ENCODE measurements at places on chromosomes 4 and X.

DNA sequence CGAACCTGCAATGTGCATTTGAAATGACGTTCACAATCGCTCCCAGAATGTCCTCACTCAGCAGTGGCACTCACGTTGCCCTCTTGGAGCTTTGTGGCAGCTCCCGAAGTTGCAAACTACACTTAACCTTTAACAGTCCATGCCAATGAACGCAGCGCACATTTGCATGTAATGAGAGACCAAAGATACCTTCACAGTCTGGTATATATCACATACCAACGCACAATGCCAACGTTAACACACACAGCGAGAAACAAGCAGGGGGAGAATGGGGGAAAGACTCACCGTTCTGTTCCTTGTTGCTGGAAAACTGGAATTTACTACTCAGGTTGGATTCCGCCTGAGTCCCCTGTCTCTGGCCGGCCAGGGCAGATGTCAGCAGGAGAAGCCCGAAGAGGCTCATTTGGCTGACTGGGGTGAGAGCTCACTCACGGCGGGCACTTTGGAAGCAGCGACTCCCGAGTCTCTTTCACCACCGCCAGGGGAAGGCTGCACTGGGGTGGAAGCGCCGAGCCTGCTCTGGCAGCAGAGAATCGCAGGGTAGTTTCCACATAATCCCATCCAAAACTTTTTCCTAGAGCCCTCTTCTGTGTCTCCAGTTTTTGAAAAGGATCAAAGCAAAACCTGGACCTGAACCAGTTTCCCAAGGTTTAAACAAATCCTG is 966 bp downstream of the PDGFC start:
- DNase-seq = no peak

- DNase-seq = no peak
Measured at GRCh38 chrX:134932528-134933217, 58.1 kb upstream of the SMIM10 start.

DNA sequence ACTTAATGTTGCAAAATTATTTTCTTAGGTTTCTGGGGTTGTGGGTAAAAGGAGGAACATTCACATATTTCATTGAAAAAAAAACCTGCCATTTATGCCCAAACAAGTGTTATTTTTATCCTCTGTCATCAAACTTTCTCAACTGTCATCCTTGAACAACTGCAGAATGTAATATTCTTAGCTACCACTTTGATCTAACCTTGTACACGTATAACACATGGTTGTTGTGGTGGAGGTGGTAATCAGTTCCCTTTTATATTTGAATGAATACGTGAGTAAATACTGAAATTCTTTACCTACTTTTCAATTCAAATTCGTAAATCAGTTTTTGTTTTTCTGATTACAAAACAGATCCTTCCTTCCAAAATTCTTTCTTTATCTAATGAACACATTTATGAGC is 3.8 kb upstream of the AMMECR1 start:
- peak; percentile 7 for DNase-seq

- no peak for DNase-seq
Measured at GRCh38 chrX:143571521-143571920, 54.2 kb upstream of the SPANXN3 start.

- DNase-seq = no peak
Measured at GRCh38 chrX:102846544-102847236, 90.4 kb upstream of the RAB40AL start.

- peak; percentile 1 for DNase-seq
Measured at GRCh38 chr4:85084371-85085094, 118.0 kb upstream of the WDFY3 start.

GRCh38 chr4:2849267-2850152 is 5.9 kb downstream of the ADD1 start:
- DNase-seq = no peak

GRCh38 chr4:52713456-52713937 is 37.7 kb downstream of the ERVMER34-1 start:
- DNase-seq = no peak

GRCh38 chrX:79138658-79139241 is 5.7 kb upstream of the GPR174 start:
- DNase-seq = peak; percentile 13

- DNase-seq = no peak
Measured at GRCh38 chr4:138005486-138005885, 236.7 kb downstream of the SLC7A11 start.

GRCh38 chr4:28754376-28754775 is 1893.7 kb downstream of the STIM2 start:
- no peak for DNase-seq

GRCh38 chr4:118760092-118760491 is 74.9 kb downstream of the METTL14 start:
- DNase-seq = no peak

- DNase-seq = no peak
Measured at GRCh38 chrX:143988356-143988755, 104.5 kb downstream of the UBE2NL start.

DNA sequence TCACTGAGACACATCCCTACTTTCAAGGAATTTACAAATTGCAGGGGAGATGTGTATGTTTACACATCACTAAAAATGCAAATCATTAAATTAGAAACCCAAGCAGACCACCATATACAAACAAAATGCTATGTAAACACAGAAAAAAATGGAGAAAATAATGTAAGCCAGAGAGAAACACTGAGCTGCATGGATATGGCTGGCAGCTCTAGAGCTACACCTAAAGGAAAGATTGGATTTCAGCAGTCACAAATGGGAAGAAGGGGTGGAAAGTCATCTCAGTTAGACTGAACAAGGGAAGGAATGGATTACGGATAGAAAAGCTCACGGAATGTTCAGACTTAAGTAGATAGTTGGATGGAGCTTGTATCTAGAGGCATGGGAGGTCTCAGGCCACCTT is 186.3 kb downstream of the MOSPD2 start:
- no peak for DNase-seq

DNA sequence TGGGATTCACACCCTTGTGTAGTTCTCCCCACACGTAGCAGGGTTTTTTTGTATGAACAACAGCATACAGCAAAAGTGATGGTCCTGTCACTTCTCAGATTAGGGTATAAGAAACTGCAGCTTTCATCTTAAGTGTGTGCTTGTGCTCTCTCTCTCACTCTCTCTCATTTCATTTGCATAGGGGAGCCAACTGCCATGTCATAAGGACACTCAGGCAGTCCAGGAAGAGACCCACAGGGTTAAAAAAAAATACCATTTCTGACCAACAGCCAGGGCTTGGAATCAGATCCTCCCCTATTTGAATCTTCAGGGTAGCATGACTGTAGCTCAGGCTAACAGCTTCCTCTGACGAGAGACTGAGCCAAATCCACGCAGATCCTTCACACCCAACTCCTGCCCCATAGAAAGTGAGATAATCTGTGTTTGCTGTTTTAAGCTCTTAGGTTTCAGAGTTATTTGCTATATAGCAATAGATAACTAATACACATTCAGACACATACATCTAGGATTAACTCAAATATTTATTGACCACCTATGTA is 331.2 kb downstream of the PAPSS1 start:
- no peak for DNase-seq

DNA sequence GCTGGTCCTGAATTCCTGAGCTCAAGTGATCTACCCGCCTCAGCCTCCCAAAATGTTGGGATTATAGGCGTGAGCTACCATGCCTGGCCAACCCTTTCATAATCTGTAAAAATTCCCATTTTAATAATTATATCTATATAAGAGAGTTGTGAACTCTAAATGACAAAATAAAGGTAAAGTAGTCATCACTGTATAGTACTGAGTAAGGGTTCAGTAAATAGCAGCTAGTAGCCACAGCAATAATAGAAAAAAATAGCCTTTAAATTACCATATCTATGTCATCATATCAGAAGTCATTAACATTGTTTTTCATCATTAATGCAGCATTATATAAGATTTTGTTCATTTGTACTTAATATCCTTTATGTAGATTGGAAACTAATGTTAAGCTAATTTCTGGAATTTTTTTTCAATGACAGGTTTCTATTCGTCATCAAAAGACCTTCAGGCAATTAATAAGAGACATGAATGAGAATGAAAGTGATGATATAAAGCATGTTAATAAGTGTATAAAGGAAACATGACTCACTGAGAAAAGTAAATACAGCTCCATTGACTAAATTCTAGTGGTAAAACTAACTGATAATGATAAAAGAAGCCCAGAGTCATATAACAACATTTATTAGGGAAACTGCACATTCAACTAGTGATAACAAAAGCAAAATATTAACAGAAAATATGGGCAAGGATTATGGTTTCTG is 85.9 kb upstream of the UGT8 start:
- DNase-seq = no peak

DNA sequence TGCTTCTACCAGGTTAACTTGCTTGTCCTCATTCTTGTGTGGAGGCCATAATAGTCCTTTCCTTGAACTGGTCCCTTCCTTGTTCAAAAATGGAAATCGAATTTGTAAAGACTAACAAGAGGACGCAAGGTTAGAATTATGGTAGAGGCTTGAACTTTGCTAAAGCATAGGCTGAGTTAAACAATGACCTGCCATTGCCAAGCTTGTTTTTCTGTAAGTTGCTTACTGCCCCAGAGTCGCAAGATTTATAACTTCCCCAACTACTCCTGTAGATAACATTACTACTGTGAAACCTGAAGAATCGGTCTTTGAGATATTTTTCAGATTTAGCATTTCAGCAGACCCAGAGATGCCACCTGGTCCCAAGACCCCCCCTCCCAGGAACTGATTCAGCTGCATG is 45.3 kb downstream of the RAB33B start:
- DNase-seq = no peak

DNA sequence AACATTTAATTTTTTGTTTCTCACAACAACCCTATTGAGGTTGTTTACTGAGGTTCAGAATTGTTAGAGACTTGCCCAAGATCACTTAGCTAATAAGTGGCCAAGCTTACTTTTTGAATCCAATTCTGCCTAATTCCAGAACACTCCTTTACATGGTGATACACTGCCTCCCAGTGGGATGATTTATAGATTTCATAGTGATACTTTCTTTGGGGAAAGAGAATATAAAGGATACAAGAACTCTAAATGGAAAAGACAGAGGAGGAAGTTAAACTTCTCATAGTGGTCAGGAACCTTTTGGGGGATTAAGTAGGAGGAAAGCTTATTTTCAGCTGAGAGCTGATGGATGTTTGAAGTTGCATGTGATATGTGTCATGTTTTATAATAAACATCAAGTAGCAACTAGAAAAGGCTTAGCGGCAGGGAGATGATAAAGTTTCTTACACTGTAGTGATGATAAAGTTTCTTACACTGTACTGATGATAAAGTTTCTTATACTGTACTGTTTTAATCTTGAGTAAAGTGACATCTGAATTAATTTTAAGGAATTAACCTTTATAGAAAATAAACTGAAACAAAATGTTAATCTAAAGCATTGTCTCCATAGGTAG is 15.3 kb downstream of the STAG2 start:
- DNase-seq = peak; percentile 17

DNA sequence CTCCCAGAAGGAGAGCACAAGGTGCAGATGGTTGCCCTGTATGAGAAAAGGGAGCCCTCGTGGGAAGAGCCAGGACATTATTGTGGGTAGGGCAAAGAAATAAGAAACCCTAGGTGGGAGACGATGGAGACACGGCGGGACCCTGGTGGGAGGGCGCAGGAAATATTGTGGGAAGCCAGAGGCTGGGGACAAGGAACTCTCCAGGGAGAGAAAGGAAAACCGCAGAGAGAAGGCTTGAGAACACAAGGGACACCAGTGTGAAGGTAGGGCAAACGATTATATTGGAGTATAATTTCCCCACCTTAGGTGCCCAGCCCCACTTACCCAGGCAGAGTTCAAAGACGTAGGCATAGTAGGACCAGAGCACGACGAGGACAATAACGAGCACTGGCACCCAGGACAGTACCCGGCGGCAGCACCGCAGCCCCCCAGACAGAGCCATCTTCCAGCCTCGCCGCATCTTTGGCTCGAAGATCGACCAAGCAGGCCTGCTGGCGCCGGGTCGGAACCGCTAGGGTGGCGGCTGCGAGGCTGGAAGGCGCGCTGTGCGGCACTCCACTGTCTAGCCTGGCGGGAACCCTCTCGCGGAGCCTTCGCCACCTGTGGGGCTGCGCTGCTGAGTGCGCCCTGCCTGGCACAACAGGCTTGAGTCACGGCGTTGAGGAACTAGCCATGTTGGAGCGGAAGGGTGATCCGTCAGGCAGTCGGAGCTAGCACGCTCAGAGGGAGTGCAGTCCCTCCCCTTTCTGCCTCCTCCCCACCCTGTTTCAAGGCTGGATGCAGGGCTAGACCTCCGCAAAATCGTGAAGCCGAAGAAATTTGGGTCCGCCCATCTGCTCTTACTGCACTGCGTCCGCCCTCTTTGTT is at the start of gene ZDHHC15:
Gene ZDHHC15, minus strand, starts transcription at position 473 of the 867 bp plus-strand sequence. Its CDS starts 13 bp downstream, at position 460.
- peak; percentile 30 for DNase-seq

GRCh38 chr4:85777908-85778631 is 303.1 kb downstream of the ARHGAP24 start:
- DNase-seq = no peak

- no peak for DNase-seq
Measured at GRCh38 chrX:119647089-119647488, 40.9 kb upstream of the NKRF start.

- no peak for DNase-seq
Measured at GRCh38 chr4:109147135-109147534, 155.3 kb downstream of the COL25A1 start.

DNA sequence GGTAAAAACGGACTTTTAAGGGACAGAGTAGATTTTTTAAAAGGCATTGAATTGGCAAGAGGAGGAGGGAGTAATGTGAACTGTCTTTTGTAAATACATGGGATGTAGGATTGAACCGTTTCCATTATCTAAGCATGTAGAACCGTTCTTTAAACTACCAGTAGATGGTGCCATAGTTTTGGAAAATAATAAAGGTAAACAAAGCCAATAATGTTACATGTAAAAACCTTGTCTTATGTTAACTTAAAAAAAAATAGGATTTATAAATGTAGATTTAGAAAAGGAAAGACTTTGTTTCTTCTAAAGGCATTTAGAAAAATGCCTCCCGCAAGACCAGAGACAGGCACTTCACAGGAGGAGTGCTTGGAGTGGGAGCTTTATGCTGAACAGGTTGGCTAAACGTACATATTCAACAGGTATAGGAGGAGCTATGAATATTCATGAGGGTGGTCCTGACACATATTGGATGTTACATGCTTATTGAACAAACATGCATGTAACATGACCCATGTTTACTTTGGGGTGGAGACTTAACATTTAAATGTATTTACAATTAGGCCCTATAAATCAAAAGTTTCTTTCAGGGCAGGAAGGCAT is 45.5 kb upstream of the FAM241A start:
- DNase-seq = peak; percentile 35

DNA sequence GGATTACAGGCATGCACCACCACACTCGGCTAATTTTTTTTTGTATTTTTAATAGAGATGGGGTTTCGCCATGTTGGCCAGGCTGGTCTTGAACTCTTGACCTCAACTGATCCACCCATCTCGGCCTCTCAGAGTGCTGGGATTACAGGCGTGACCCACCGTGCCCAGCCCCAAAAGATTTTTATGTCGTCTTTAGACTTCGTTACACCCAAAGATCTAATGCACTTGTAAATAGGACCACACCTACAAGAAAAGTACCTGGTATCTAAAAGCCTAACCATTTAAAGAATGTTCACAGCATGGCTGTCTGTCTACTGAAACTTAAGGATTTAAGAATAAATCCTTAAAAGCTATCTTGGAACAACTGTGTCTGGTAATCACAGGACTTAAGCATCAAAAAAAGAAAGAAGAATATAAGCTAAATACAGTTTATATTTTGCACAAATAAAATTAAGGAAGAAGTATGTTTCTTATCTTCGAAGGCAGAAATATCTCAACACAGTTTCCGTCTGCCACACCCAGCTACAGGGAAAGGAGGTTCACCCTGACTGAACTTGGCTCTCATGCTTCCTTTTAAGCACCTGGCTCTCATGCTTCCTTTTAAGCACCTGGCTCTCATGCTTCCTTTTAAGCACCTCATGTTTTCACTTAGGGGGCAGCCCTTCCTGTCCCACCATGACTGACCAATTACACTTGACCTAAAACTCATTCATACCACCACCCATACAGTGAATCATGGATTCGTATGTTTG is 92.0 kb upstream of the STS start:
- no peak for DNase-seq
